ENCODE measurements at places on chromosomes 2 and 18.

GRCh38 chr2:139162456-139162855, 382.3 kb upstream of the NXPH2 start:
- no peaks in the 10 kb centered on the region for H3K4me1 ChIP-seq
- no peak overlapping the region for H3K27ac ChIP-seq
- H3K4me3 ChIP-seq = no peak overlapping the region
- H3K27me3 ChIP-seq = no peaks in the 10 kb centered on the region
- no peak for DNase-seq

DNA sequence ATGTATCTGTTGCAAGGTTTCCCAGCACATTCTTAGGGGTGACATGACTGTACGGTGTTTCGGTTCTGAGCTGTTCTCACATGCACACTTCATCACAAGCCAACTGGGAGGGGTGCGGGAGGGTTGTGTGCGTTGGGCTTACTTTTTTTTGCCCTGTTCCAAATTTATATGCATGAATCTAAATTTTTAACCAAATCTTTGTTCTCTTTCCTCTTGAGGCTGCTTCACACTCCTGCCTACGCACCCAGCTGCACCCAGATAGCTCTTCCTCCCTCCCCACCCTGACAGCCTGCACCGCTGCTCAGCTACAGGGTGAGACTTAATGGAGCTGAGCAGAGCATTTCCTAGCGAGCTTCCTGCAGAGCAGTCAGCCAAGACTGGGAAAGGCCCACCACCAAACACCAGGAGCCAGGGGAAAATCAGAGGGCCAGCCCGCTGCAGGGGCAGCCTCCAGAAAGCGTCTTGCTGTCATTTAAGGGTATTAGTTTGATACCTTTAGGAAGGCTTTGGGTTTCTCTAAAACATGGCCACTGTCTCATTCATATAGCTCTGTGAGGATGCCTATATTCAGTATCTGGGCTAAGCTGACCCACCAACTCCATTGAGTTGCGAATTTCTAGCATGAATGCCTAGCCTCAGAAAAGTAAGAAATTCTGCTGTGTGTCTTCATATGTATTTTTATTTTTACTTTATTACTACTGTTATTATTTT, 84.5 kb downstream of the POU3F3 start:
- H3K27me3 ChIP-seq = no peaks in the 10 kb centered on the region
- H3K4me3 ChIP-seq = no peak overlapping the region
- H3K27ac ChIP-seq = no peak overlapping the region
- H3K36me3 ChIP-seq = no peaks in the 10 kb centered on the region

- H3K36me3 ChIP-seq = no peaks in the 10 kb centered on the region
- DNase-seq = no peak
- no peak overlapping the region for H3K4me3 ChIP-seq
- no peak overlapping the region for H3K27ac ChIP-seq
- peaks cover 74% of the 10 kb centered on the region for H3K27me3 ChIP-seq
Measured at GRCh38 chr2:240329778-240330177, 105.7 kb upstream of the GPC1 start.

- H3K36me3 ChIP-seq = no peaks in the 10 kb centered on the region
- H3K4me1 ChIP-seq = no peaks in the 10 kb centered on the region
- no peak for DNase-seq
- no peak within 1 kb of the TSS for H3K27ac ChIP-seq
Measured at GRCh38 chr2:101387151-101387834, at the start of gene CREG2. Gene CREG2 (minus strand): TSS chr2:101387503. CDS start chr2:101387457, 46 bp downstream.

DNA sequence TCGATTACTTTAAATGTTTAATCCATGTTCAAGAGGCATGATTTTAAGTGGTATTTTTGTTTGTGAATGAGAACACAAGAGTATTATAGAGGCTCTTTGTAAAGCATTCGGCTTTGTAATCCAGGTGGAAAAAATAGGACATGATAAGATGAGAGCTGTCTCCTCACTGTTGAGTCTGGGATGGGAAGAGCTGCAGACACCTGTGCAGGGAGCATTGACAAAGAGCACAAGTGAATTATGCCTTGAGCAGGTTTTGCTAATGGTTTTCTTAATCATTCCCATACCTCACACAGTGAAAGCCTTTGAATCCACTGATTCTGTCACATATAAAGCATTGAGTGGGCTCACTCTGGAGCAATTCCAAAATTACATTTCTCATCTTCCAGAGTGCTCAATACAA, 9.6 kb downstream of the COL6A3 start:
- no peak overlapping the region for H3K4me3 ChIP-seq
- no peaks in the 10 kb centered on the region for H3K4me1 ChIP-seq
- no peak overlapping the region for H3K27ac ChIP-seq
